Upper lobe of right lung (tissue), 1 donor: ENCODE measurements at places on chromosomes 11 and 22. TPM values are rescaled to one million over a fixed set of nuclear protein-coding genes. Genes with fewer than 3 reads are reported as not detected.

The MAPK8IP2 gene
- total RNA-seq: 2.6 TPM

The PRSS23 gene
- total RNA-seq: 100 TPM

The SPINDOC gene
- total RNA-seq: 20.3 TPM

The VPREB1 gene
- not detected for total RNA-seq

The CDCA5 gene
- total RNA-seq: 1.7 TPM

The LMF2 gene
- 65.8 TPM for total RNA-seq

The TRPC6 gene
- 17.3 TPM for total RNA-seq

The DEUP1 gene
- total RNA-seq: not detected

The GNG3 gene
- total RNA-seq: not detected

The OR2AT4 gene
- total RNA-seq: not detected

The TMEM135 gene
- total RNA-seq: 24.5 TPM

The ANKK1 gene
- not detected for total RNA-seq

The GPHA2 gene
- total RNA-seq: not detected

The APLNR gene
- total RNA-seq: 1.2 TPM

The MAJIN gene
- not detected for total RNA-seq

The FGF4 gene
- not detected for total RNA-seq

The FDXACB1 gene
- 1.9 TPM for total RNA-seq

The OSM gene
- 1.6 TPM for total RNA-seq

The MPEG1 gene
- total RNA-seq: 34.1 TPM

The KRTAP5-2 gene
- total RNA-seq: not detected

The CD3G gene
- total RNA-seq: 6.5 TPM

The NCF4 gene
- total RNA-seq: 37.0 TPM

The SYCE3 gene
- not detected for total RNA-seq

The AMOTL1 gene
- total RNA-seq: 62.5 TPM

The ARVCF gene
- total RNA-seq: 25.4 TPM

The KLHDC7B gene
- 0.69 TPM for total RNA-seq

The OR8G5 gene
- 0.58 TPM for total RNA-seq

The ARHGAP42 gene
- 19.8 TPM for total RNA-seq

The FAM111B gene
- total RNA-seq: 0.87 TPM

The RAB30 gene
- 12.5 TPM for total RNA-seq

The APOBEC3F gene
- total RNA-seq: 9.0 TPM

The SPTBN2 gene
- total RNA-seq: 8.1 TPM

The APOA5 gene
- total RNA-seq: not detected

The SYT8 gene
- 12.5 TPM for total RNA-seq

The PNPLA5 gene
- not detected for total RNA-seq

The SLC22A8 gene
- total RNA-seq: not detected

The OR5P2 gene
- 1.3 TPM for total RNA-seq

The PRG3 gene
- total RNA-seq: not detected

The APOA4 gene
- total RNA-seq: not detected

The PTPRCAP gene
- 17.7 TPM for total RNA-seq

The MS4A4E gene
- 3.0 TPM for total RNA-seq

The ALX4 gene
- total RNA-seq: not detected

The CNTN5 gene
- not detected for total RNA-seq

The P2RY6 gene
- total RNA-seq: 3.2 TPM

The SLC15A3 gene
- total RNA-seq: 139 TPM

The BIRC3 gene
- total RNA-seq: 23.0 TPM

The OR8G1 gene
- total RNA-seq: not detected

The OR10D3 gene
- not detected for total RNA-seq
